Neural crest cell (in vitro differentiated cells): ENCODE measurements at places on chromosomes 4 and X. TPM values are rescaled to one million over a fixed set of nuclear protein-coding genes. Genes with fewer than 3 reads are reported as not detected.
A peak's percentile ranks its signal among the peaks of the same experiment; 100 is the strongest.

DNA sequence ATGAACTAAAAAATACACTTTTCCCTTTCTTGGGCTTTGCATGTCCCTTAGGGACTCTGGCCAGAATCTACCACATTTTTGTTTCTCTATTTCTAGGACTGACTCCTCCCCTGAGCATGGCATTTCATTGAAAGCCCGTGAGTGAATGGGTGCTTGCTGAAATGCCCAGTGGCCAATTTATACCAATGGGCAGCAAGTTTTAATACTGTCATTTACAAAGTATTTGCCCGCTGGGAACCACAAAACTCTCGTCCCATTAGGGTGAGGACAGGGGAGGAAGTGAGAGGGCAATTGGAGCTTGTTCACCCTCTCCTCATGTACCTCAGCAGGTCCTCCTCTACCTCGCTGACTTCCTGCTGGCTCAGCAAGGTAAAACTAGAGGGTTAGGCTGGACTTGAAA, 1.1 kb downstream of the SRPX2 start:
- H3K4me1 ChIP-seq = peaks cover 24% of the 10 kb centered on the region
- no peak for DNase-seq
- H3K4me3 ChIP-seq = no peak overlapping the region
- peak overlapping the region; percentile 52 for H3K27ac ChIP-seq

Gene TMSB15B
- total RNA-seq = 36.8 and 40.7 TPM in 2 replicates

GRCh38 chrX:110108381-110108821, 105.5 kb downstream of the TMEM164 start:
- no peaks in the 10 kb centered on the region for H3K27me3 ChIP-seq
- H3K36me3 ChIP-seq = no peaks in the 10 kb centered on the region
- H3K4me3 ChIP-seq = no peak overlapping the region
- no peak overlapping the region for H3K27ac ChIP-seq

Gene CXCL6
- 0.39 TPM in 1 of 2 replicates, not detected in the other for total RNA-seq

- H3K36me3 ChIP-seq = no peaks in the 10 kb centered on the region
- H3K4me3 ChIP-seq = no peak overlapping the region
- DNase-seq = no peak
- no peak overlapping the region for H3K27ac ChIP-seq
- no peaks in the 10 kb centered on the region for H3K27me3 ChIP-seq
- peaks cover 7% of the 10 kb centered on the region for H3K4me1 ChIP-seq
Observed at GRCh38 chrX:140432346-140433175, 72.3 kb downstream of the SOX3 start.

- DNase-seq = no peak
- no peaks in the 10 kb centered on the region for H3K36me3 ChIP-seq
- no peak overlapping the region for H3K4me3 ChIP-seq
- H3K27ac ChIP-seq = no peak overlapping the region
- no peaks in the 10 kb centered on the region for H3K27me3 ChIP-seq
- H3K4me1 ChIP-seq = peaks cover 6% of the 10 kb centered on the region
Observed at GRCh38 chr4:183343730-183344129, 21.5 kb upstream of the CLDN24 start.

DNA sequence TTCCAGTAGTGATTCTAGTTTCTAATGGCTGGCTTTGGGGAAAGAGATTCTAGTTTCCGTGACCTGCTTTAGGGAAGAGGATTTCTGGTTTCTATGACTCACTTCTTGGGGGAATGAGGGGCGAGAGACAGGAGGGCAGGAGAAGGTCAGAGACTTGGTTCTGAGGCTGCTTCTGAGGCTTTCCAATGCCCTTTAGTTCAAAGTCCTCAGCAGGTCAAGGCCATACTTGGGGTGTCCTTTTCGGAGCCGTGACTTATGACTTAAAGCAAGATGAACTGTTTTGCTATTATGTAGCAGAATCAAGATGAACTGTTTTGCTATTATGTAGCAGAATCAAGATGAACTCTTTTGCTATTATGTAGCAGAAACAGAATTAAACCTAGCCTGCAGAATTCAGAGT, 52.2 kb upstream of the TLR3 start:
- H3K27me3 ChIP-seq = no peaks in the 10 kb centered on the region
- peaks cover 13% of the 10 kb centered on the region for H3K4me1 ChIP-seq
- no peaks in the 10 kb centered on the region for H3K36me3 ChIP-seq
- H3K27ac ChIP-seq = no peak overlapping the region
- DNase-seq = no peak

DNA sequence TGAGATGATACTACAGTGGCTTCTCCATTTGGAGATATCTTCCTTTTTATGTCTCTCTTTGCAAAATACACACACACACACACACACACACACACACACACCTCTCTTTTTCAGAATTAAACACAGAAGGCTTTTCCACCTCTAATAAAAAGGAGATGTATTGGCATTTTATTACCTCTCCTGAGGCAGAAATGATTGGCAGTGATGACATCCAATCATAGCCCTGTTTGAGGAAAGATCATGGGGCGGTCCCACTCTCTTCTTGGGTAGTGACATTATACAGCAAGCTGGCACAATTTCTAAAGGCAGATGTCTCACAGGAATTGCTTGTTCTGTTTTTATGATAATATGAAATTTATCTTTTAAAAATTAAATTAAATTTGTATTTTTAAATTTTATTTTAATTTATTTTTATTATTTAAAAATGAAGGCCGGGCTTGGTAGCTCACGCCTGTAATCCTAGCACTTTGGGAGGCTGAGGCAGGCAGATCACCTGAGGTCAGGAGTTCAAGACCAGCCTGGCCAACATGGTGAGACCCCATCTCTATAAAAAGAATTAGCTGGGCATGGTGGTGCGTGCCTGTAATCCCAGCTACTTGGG, 15.6 kb downstream of the CHRNA9 start:
- H3K4me1 ChIP-seq = no peaks in the 10 kb centered on the region
- no peak for DNase-seq
- no peaks in the 10 kb centered on the region for H3K36me3 ChIP-seq
- H3K4me3 ChIP-seq = no peak overlapping the region
- no peaks in the 10 kb centered on the region for H3K27me3 ChIP-seq

DNA sequence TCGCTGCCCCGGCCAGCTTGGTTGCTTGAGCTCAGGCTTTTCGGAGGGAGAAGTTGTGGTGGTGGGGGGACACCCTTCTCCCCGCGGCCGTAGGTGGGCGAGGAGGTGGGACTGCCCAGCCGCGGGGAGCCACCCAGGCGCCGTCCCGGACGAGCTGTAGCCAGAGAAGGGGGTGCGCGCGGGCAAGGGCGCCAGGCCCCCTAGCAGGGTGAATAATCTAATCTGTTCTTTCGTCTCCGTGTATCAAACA, 3.1 kb downstream of the MID1IP1 start:
- H3K4me1 ChIP-seq = peaks cover 38% of the 10 kb centered on the region
- peak overlapping the region; percentile 100 for H3K4me3 ChIP-seq
- peaks cover 13% of the 10 kb centered on the region for H3K36me3 ChIP-seq
- DNase-seq = no peak

DNA sequence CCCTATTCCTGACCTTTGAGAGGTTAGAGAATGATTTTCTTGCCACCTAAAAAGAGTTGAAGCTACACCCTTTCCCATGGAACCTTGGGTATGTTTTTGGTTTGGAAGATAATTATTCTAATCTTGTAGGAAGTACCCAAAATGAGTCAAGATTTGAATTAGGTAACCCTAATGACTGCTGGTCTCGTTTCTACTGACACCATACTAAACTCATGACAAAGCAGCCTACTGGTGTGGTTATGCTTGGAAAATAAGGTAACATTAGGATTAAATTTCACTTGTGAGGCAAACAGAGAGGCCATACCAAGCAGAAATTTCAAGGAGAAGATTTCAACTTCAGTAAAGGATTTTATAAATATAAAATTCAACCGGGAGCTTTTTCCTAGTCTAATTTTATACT, 107.9 kb downstream of the FBXW7 start:
- no peak overlapping the region for H3K4me3 ChIP-seq
- no peaks in the 10 kb centered on the region for H3K36me3 ChIP-seq
- DNase-seq = no peak

Gene REPS2
- total RNA-seq = 0.27 and 0.58 TPM in 2 replicates

DNA sequence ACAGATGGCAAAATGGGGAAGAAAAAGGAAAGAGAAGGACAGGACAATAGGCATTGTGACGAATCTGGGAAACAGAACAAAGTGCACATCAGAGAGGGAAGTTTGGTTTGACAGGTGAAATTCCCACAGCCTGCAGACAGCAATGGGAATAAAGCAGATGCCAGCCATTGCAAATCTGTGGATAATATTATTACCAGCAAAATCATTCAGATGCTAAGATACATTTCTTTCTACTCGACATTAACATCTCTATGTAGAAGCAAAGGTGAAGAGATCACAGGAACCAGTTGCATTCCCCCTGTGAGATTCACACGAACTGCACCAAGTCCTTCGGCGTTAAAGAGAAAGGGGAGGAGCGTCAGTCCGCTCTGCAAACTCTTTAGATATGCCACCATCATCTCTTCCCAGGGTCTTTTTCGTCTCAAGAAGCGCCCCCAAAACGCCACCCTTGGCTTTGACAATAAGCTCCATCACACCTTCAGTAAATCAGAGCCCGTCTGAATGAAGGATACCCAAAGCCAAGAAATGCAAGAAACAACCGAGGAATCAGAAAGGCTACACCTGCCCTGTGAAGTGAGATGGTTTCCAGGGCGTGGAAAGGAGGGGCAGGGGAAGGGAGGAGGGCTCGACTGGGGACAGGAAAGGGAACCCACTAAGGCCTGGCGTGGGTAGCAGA, 1.9 kb downstream of the NEUROG2 start:
- H3K4me3 ChIP-seq = peak overlapping the region; percentile 89
- H3K4me1 ChIP-seq = peaks cover 55% of the 10 kb centered on the region
- DNase-seq = no peak
